ENCODE measurements at places on chromosomes 16 and 17. TPM values are rescaled to one million over a fixed set of nuclear protein-coding genes. Genes with fewer than 3 reads are reported as not detected.

- peak; percentile 78 for DNase-seq
These were observed 6.3 kb downstream of the UBE2O start for GRCh38 chr17:76446449-76447231.

DNA sequence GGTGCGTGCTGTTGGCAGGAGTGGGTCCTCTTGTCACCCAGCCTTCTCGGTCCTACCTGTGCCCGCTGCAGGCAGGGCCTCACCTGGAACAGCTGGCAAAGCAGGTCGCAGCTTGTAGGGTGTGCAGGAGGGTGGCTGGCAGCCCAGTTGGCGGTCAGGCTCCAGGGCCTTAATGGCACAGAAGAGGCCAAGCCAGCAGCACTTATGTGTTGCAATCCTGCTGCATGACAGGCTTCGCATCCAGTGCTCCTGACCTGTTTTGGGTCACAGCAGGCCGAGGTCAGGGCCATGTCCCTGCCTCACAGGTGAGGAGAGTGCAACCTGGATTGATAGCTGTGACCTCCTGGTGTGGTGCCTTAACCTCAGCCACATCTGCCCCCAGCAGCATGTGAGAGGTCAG is 31.9 kb downstream of the ZC3H18 start:
- no peak for DNase-seq

GRCh38 chr17:34235389-34236028 is 19.6 kb upstream of the CCL2 start:
- DNase-seq: peak; percentile 75

DNA sequence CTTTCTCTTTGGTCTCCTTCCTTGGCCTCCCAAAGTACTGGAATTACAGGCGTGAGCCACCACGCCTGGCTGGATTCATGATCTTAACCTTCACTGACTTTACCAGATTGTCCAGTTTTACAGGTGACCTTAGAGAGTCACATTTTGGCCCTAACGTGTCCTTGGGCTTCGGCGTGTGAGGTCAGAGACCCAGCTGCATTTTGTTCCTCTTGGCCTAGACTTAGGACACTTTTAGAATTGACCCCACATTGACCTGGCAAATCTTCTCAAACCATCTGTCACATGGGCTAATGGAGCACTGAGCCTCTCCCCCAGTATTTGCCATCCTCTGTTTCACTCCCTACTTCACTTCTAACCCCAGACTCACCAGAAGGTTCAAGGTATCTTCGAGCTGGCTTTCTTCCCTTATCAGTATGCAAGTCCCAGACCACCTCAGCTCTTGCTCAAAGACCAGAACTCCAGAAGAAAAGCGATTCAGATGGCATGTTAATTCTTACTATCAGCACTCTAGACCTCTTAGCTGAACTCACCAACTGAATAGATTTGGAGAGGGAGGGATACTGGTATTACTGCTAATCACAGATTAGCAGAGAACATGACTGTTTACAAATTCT is 1.7 kb upstream of the CYTH1 start:
- DNase-seq: no peak

GRCh38 chr17:16913463-16913862 is 58.5 kb downstream of the TNFRSF13B start:
- DNase-seq: no peak

- DNase-seq: peak; percentile 52
These were observed 9.6 kb downstream of the ZNF750 start for GRCh38 chr17:82830249-82830661.

DNA sequence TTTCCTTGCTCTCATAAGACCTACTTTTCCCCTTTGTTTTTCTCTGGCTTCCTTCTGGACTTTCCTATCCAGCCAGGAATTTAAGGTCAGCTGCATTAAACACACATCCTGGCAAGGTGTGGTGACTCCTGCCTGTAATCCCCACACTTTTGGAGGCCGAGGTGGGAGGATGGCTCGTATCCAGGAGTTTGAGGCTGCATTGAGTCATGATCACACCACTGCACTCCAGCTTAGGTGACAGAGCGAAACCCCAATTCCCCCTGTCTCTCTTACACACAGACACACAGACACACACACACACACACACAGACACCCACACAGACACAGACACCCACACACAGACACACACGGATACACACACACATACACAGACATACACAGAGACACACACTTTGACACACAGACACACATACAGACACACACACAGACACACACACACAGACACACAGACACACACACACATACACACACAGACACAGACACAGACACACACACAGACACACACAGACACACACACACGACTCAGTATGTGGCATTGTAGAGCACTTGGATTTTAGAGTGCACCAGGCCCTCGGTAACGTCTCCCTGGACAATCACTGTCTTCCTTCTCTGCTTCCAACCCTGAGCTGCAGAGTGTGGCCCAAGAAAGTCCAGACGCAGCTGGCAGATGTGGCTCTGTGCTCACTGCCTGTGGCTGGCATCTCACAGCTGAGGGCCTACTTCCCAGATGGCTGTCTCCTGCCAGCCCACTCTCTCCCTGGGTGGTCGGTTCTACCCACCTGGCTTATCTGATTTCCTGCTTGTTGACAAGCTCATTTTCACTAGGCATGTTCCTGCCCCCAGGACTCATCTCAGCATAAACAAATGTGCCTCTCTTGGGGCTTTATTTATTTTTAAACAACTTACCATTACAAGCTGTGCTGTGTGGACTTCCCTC is 39.0 kb downstream of the NLRP1 start:
- peak; percentile 28 for DNase-seq

GRCh38 chr17:17724307-17725010 is 43.2 kb downstream of the RAI1 start:
- DNase-seq: peak; percentile 58

- DNase-seq: no peak
These were observed 8.6 kb upstream of the ERCC4 start for GRCh38 chr16:13911306-13911705.

GRCh38 chr17:27985736-27986399 is 56.6 kb upstream of the NLK start:
- DNase-seq: no peak

DNA sequence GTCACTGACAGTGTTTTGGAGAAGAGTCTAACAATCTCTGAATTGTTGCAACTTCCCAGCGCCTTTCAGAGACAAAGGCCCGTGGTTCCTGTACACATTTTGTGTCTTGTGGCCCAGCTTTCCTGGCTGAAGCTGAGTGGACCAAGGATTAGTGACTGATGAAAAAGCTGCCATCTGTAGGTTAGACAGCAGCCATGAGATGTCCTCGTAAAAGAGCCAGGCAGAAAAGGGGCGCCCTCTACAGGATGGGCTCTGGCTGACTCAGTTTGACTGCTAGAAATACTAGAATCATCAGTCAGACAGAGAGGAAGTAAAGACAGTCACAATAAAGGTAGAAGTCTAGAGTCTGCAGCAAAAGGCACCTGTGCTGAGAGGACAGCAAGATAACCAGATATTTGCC is 26.5 kb upstream of the NF1 start:
- no peak for DNase-seq

- no peak for DNase-seq
These were observed 37.9 kb downstream of the MPRIP start for GRCh38 chr17:17080181-17080631.

DNA sequence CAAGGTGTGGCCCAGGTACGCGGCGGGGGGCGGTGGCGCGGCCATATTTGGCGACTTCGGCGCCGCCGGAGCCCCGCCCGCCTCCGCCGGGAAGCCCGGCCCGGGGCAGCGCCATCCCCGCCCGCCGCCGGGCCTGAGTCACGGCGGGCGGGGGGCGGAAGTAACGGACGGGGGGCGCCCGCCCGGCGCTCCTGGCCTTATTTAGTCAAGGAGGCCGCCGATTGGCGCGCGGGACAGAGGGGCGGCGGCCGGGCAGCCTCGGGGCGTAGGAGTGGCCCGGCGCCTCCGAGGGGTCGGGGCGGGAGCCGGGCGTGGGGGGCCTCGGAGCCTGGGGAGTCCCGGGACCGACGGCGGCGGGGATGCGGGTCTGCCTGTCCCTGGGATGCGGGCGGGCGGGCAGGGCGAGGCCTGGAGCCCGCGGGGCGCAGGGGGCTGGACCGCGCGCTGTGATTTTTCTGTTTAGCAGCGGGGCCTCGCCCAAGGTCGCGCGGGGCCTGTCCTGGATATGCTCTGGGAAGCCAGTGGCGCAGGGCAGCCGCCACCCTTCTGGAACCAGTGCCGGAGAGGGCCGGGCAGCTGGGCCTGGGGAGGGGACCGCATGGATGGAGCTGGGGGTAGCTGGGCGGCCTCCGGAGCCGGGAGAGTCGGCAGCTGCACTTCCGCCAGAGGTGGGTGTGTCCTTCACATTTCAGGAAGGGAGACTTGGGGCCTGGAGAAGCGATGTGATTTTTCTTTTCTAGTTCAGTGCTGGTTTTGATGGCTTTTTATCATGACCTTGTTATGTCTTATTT is 2.3 kb upstream of the ACTG1 start:
- peak; percentile 74 for DNase-seq

DNA sequence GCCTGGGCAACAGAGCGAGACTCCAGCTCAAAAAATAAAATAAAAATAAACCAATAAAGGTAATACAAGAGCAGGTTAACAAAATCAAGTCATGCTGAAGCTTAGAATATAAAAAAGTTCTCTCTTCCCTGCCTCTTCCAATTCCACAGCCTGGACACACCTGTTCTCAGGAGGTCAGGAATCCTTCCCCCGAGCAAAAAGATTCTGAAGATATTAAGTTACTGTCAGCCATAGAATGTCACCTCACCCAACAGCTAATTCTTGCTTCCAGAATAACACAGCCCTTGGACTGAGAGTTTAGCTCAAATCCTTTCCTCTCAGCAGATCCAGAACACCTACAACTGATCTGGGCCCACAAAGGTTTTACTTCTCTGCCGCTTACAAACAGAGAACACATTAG is 27.1 kb downstream of the SLC39A11 start:
- no peak for DNase-seq

- DNase-seq: no peak
These were observed 165.6 kb downstream of the MAP2K6 start for GRCh38 chr17:69579961-69580677.

DNA sequence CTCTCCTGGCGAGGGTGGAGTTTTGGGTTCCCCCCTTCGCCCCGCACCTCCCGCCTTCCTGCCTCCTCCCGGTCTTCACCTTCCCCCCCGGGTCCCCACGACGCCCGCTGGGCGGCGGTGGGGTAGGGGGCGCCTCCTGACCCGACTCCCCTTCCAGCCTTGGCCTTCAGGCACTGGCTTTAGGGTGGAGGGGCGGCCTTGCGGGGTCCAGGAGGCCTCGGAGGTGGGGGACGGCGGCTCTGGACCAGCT is 2.4 kb downstream of the SLC16A3 start:
- no peak for DNase-seq

- peak; percentile 98 for DNase-seq
These were observed at the start of gene MFAP4 for GRCh38 chr17:19386974-19387920. Gene MFAP4, minus strand, starts transcription at chr17:19387190. Its CDS starts 35 bp downstream, at chr17:19387155.

DNA sequence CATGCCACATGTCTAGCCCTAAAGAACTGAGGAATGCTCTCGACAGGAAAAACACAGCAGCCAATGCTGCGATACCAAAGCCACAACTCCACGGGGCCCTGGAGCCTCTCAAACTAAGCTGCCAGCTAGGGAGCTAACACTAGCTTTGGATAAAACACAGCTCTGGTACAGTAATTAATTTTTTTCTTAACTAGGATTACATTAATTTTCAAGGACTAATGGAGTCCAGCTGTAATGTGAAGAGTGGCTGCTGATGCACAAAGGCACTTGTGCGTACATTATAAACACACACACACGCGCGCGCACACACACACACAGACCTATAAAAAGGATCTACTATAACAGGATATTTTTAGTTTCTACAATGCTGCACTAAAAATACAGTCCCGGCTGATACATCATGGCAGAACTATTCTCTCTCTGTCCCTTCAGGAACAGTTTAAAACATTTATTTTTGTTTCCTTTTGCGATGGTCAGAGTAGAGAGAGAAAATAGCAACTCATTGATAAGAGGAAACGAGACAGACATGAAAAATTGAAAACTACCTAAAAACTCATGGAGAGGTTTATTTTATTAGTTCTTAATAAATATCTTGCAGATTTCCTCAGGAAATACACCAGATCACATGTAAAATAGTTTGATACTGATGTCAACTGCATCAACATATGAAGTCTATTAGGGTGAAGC is 88.5 kb downstream of the SMG6 start:
- DNase-seq: peak; percentile 84

DNA sequence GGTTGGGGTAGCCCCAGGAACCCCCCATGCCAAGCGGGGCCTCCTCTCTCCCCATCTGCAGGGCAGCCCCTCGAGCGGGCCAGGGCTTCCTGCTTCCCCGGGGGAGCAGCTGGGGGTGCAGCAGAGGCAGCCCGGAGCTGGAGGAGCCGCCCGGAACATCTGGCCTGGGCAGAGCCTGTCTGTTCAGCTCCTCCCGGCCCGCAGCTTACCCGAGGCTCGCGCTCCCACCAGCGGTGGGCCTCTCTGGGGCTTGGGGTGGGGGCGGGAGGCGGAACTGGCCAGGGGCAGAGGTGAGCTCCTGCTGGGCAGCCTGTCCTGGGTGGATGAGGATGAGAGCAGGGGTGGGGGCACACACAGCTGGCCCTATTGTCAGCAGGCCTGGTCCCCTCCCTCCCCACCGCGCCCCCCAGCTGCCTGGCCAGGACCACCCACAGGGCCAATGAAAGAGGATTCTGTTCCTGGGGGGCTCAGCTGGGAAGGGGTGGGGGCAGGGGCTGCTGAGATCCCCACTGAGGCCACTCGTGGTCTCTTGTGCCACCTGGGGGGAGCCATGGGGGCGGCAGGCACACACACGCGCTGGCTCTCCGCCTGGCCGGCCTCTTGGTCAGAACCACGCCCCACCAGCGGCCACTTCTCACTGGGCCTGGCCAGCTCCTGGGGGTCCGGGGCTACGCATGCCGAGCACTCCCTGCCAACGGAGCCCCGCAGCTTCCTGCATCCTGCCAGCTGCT is 34.7 kb downstream of the BAHCC1 start:
- DNase-seq: peak; percentile 55

- no peak for DNase-seq
These were observed 28.9 kb upstream of the GSE1 start for GRCh38 chr16:85584267-85584666.

DNA sequence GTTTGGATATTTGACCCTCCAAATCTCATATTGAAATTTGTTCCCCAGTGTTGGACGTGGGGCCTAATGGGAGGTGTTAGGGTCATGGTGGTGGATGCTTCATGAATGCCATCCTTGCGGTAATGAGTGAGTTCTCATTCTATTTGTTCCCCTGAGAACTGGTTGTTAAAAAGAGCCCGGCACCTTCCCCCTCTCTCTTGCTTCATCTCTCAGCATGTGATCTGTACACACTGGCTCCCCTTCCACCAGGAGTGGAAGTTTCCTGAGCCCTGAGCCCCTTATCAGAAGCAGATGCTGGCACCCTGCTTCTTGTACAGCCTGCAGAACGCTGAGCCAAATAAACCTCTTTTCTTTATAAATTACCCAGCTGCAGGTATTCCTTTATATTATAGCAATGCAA is 25.6 kb downstream of the PIK3R6 start:
- no peak for DNase-seq

DNA sequence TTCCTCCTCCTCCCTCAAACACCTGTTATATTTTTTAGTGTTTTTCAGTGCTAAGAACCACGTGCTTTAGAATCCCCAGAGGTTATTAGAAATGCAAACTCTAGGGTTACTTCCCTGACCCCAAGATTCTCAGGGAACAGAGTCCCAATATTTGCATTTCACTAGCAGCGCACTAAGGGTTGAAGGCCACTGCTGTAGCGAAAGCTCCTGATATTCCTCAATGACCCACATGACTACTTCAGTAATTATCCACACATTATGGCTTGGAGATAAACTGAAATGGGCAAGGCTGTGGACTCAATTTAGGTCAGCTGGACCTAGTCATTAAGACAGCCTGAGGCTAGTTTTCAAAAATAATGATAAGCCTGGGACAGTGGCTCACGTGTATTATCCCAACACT is 78.5 kb upstream of the BCAR1 start:
- no peak for DNase-seq

Gene PRAC1
- total RNA-seq: not detected

Gene SOX9
- 2.1 TPM for total RNA-seq

Gene SCARF1
- total RNA-seq: 1.3 TPM

Gene CDRT4
- total RNA-seq: 2.9 TPM

Gene NGFR
- total RNA-seq: not detected

All from fibroblast of the aortic adventitia (primary cell).